ENCODE measurements at places on chromosomes 16 and 17.

DNA sequence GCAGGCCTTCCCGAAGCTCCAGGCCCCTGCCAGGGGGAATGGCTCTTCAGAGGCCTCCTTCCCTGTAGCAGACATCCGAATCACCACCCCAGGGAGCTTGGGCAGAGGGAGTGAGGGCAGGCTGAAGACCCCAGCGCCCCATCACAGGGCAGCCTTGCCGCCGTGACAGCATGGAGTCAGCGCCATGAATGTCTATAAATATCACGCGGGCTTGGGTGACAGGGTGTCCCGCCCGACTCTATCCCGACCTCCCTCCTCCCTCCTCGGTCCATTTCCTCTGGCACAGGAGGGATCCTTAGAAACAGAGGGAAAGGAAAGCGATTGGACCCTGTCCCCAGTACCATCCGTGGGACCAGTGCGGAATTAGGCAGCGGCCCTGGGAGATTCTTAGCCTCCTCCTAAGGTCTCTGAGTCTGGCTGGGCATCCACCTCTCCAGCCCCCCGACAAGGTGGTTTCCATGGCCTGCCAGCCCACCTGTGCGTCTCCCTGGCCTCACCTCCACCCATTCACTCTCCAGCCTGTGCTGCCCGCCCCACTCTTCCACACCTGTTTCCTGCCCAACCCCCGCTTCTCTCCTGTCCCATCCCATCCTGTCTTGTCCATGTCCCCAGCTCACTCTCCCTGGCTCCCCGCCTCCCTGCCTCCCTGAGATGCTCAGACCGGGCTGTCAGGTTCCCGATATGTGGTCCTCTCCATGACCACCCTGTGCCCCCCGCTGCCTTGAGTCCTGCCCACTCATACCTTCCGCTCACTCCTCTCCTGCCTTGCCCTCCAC is 5.1 kb downstream of the ATP2A1 start:
- no peak for DNase-seq

DNA sequence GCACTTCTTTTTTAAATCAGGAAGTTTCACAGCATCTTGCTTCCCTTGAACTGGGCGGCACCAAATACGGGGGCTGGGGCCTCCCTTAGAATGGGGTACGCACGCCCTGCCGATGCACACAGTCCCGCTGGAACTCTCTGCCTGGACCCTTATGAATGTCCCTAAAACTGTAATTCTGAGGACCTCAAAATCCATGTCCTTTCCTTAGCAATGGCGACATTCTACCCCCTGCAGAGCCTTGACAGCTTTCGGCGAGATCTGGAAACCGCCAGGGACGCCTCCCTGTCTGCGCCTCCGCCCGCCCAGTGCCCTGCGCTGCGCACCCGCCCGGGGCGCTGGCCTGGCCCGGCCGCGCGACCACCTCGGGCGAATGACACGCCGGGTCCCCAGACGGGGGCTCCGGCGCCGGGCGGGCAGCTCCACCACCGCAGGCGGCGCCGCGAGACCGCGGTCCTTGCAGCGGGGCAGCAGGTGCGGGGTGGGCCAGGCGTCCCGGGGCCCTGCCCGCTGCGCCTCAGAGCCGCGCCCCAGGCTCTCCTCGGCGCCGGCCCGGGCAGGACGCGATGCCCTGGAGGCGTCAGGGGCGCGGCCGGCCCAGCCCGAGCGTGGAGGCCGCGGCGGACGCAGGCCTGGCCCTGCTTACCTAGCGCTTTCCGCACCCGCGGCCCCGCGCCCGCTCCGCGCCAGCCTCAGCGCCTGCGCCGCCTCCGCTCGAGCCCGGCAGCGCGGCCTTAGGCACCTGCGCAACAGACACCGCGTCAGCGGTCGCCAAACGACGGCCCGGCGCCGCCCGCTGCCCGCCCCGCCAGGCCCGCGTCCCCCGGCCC is 548 bp downstream of the HAGH start:
- no peak for DNase-seq

GRCh38 chr17:1003972-1004768 is 7.2 kb downstream of the TIMM22 start:
- DNase-seq, result no peak

DNA sequence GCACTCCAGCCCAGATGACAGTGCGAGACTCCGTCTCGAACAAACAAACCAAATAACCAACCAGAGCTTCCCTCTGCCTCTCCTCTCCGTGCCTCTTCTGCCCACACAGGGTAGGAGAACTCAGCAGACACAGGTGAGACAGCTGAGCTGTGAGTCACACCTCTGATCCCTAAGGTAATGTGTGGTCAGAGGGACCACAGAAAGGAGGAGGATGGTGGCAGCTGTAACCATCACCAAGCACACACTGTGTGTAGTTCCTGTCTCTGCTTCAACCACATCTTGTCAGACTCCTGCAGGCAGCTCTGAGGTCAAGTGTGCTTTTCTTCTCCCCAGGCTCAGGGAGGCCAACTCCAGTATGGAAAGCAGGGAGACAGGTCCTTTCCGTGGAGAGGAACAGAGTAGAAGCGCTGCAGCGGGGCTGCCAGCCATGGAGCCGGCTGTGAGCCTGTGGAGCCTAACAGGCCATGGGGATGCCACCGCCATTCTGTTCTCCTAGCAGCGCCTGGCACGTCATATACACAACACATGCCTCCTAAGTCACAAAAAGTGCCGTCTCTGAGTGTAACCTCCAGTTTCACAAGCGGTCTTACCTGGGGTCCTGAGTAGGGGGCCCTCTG is 7.1 kb downstream of the NUDT16L1 start:
- no peak for DNase-seq

DNA sequence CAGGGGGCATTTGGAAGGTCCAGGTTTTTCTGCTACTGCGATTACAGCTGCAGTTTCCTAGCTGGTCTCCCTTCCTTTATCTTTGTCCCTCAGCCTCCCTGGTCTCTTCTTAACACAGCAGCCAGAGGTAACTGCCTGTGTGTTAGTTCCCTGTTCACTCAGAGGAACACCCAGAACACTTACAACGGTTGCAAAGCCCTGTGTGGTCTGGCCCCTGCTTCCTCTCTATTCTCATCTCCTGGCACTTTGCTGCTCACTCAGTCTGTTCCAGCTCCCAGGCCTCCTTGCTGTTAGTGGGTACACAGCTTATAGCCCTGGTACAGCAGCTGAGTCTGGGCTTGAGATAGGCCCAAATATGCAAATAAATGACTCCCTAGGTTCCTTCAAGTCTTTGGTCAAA is 16.4 kb downstream of the NTN1 start:
- DNase-seq, result no peak
